ENCODE measurements at places on chromosomes 7 and 10.

DNA sequence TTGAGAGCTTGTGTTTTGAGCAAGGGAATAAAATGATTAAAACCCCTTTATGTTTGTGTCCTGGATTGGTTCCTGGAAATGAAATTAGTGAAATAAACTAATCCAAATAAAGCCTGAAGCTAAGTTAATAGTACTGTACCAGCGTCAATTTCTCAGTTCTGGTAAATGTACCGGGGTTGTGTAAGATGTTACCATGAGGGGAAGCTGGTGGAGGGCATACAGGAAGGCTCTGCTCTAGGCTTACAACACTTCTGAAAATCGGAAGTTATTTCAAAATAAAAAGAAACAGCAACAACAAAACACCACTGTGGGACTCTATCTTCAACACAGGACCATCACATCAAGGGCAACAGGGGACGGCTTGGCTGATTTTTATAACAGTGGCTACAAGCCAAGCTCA lies 257.0 kb downstream of the CREB5 start:
- no peak overlapping the region for H3K27ac ChIP-seq
- no peaks in the 10 kb centered on the region for H3K4me1 ChIP-seq
- no peak overlapping the region for H3K4me3 ChIP-seq
- no peaks in the 10 kb centered on the region for H3K27me3 ChIP-seq
- H3K36me3 ChIP-seq = no peaks in the 10 kb centered on the region

- H3K4me1 ChIP-seq = no peaks in the 10 kb centered on the region
- H3K36me3 ChIP-seq = no peaks in the 10 kb centered on the region
- H3K27ac ChIP-seq = no peak overlapping the region
- no peak overlapping the region for H3K4me3 ChIP-seq
- DNase-seq = no peak
Measured at GRCh38 chr7:14403587-14403986, 414.1 kb upstream of the ETV1 start.

DNA sequence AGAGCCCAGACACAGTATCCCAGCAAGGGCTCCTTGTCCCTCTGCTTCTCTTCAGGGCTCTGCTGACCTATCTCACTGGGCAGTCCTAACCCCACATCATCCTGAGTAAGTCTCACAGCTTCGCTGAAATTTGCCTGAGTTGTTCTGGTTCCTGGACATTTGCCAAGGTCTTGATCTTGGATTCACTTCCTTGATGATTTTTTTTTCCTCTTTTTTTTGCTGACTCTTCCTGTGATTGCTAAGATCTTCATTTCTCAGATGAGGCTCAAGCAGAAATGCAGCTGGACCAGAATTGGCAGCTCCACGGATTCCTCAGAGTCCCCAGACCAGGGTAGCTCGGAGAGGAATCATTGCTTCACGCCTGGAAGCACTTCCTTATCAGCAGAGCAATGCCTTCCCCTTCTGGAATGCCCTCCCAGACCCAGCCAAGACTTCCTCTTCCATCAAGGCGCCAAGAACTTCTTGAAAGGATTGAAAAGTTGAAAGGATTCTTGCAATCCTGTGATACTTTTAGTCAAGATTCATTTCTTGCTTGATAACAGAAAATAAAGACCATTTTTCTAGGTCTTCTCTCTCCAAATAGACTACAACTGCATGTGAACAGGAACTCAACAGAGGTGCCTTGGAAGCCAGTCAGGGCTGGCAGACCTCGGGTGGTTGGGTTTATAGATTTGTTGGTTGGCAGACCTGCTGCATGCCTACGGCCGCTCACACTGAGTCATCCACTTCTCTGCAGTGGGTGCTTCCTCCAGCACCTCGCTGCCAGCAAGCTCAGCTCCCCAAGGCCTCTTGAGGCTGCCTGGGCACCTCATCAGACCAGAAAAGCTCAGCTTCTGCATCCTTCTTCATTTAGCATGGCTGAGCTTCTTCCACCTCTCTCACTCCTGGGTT lies 8.8 kb upstream of the AFAP1L2 start:
- H3K4me3 ChIP-seq = no peak overlapping the region
- no peak for DNase-seq
- H3K36me3 ChIP-seq = no peaks in the 10 kb centered on the region
- H3K27ac ChIP-seq = peak overlapping the region; percentile 24

DNA sequence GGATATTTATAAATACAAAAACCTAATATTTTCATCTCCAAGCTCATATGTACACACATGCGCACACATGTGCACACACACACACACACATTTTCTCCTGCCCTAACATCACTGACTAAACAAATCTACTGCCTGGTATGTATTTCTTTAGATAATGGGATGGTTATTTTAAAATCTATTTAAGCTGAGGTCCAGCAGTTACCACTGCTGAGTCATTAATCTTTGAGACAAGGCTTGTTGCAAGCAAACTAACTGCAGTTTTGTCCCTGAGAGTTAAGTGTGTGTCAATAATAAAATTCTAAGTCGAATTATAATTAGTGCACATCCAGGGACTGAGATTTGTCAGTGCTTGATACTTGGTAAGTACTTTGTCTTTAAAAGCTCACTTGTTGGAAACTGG lies 135.1 kb downstream of the VPS50 start:
- H3K27ac ChIP-seq = no peak overlapping the region
- H3K36me3 ChIP-seq = no peaks in the 10 kb centered on the region
- no peak for DNase-seq
- no peaks in the 10 kb centered on the region for H3K27me3 ChIP-seq

GRCh38 chr10:48684463-48684791 lies 246 bp upstream of the WDFY4 start:
- peak overlapping the region; percentile 49 for H3K27ac ChIP-seq
- H3K4me3 ChIP-seq = no peak overlapping the region
- no peaks in the 10 kb centered on the region for H3K36me3 ChIP-seq
- no peaks in the 10 kb centered on the region for H3K27me3 ChIP-seq
- DNase-seq = no peak

DNA sequence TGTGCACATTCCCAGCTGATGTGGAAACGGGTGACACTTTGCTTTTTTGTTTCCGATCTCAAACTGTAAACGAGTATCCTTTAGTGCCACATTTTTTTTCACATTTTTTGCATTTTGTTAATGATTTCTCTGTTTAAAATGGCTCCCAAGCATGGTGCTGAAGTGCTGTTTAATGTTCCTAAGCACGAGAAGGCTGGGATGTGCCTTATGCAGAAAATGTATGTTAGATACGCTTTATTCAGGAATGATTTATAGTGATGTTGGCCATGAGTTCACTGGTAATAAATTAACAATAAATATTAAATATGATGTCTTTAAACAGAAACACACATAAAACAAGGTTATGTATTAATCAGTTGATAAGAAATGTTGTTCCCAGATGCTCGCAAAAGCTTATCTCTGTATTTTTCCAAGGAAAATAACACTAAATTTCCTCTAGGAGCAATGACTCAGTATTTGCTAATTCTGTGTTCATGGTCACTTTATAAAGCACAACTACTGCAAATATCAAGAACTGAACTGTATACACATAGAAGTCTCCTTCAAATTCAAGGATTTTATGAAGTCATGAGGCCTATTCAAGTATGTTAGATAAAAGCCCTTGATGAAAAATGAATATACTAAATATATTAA lies 305.9 kb upstream of the SMIM30 start:
- no peaks in the 10 kb centered on the region for H3K4me1 ChIP-seq
- no peak overlapping the region for H3K27ac ChIP-seq
- H3K36me3 ChIP-seq = no peaks in the 10 kb centered on the region

GRCh38 chr7:132723506-132724081 lies 147.3 kb upstream of the PLXNA4 start:
- no peaks in the 10 kb centered on the region for H3K27me3 ChIP-seq
- no peak overlapping the region for H3K4me3 ChIP-seq
- H3K36me3 ChIP-seq = no peaks in the 10 kb centered on the region
- DNase-seq = no peak
- no peaks in the 10 kb centered on the region for H3K4me1 ChIP-seq

GRCh38 chr10:74677951-74678350 lies 148.4 kb upstream of the KAT6B start:
- H3K27me3 ChIP-seq = no peaks in the 10 kb centered on the region
- no peak overlapping the region for H3K4me3 ChIP-seq
- no peaks in the 10 kb centered on the region for H3K4me1 ChIP-seq
- peaks cover 30% of the 10 kb centered on the region for H3K36me3 ChIP-seq
- no peak overlapping the region for H3K27ac ChIP-seq

- no peaks in the 10 kb centered on the region for H3K36me3 ChIP-seq
- H3K27me3 ChIP-seq = peaks cover 6% of the 10 kb centered on the region
- H3K27ac ChIP-seq = no peak overlapping the region
- DNase-seq = no peak
- H3K4me3 ChIP-seq = no peak overlapping the region
- no peaks in the 10 kb centered on the region for H3K4me1 ChIP-seq
Measured at GRCh38 chr7:131895541-131896164, 339.2 kb upstream of the PODXL start.

GRCh38 chr10:24575481-24576002 lies 148.1 kb downstream of the ARHGAP21 start:
- no peaks in the 10 kb centered on the region for H3K27me3 ChIP-seq
- DNase-seq = no peak
- no peak overlapping the region for H3K4me3 ChIP-seq
- H3K36me3 ChIP-seq = no peaks in the 10 kb centered on the region

DNA sequence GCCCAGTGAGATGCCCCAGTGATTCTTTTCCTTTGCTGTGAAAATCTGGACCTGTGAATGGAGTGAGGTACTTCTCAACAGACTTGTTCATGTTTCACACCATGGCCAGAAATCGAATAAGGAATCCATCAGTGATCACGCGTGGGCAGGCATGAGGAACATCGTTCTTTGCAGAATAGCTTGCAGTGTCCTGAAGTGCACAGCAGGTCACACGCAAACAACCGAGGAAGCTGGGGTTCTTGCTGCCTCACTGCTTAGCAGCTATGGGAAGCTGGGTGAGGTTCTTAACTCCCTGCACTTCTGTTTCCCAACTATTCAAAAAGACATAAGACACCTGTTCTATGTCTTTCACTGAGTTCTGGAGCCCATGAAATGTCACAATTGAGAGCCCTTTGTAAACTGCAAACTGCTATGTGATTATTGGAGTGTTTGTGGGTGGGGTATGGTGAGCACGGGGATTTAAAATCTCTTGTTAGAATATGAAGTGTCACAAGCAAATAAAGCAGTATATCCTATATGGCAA lies 253.4 kb downstream of the KIAA1217 start:
- H3K4me1 ChIP-seq = peaks cover 45% of the 10 kb centered on the region
- no peaks in the 10 kb centered on the region for H3K36me3 ChIP-seq
- H3K27ac ChIP-seq = no peak overlapping the region
- H3K4me3 ChIP-seq = no peak overlapping the region
- no peak for DNase-seq

DNA sequence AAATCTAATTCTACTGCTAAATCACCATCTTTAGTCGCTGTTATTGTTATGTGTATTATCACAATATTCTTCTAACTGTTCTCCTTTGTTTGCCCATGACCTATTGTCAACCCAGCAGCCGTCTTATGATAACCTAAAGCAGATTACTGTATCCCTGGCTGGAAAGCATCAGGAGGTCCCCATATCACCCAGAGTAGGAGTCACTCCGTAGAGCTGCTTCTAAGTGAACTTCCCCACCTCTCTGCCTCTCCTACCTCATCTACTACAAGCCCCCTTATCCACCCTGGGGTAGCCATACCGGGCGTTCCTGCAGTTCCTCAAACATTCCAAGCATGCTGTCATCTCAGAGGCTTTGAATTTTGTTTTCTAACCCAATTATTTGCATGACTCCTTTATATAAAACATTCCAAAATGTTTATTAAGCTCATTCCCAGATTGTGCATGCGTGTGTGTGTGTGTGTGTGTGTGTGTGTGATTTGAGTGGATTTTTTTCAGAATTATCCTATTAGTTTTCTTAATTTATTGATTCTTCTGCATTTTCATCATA lies 39.7 kb downstream of the POU6F2 start:
- no peaks in the 10 kb centered on the region for H3K27me3 ChIP-seq
- H3K4me1 ChIP-seq = no peaks in the 10 kb centered on the region
- no peak for DNase-seq
- H3K4me3 ChIP-seq = no peak overlapping the region

GRCh38 chr10:104049504-104050250 lies 36.0 kb downstream of the COL17A1 start:
- H3K4me1 ChIP-seq = peaks cover 5% of the 10 kb centered on the region
- DNase-seq = no peak
- H3K27me3 ChIP-seq = no peaks in the 10 kb centered on the region
- no peak overlapping the region for H3K27ac ChIP-seq
- H3K4me3 ChIP-seq = no peak overlapping the region

DNA sequence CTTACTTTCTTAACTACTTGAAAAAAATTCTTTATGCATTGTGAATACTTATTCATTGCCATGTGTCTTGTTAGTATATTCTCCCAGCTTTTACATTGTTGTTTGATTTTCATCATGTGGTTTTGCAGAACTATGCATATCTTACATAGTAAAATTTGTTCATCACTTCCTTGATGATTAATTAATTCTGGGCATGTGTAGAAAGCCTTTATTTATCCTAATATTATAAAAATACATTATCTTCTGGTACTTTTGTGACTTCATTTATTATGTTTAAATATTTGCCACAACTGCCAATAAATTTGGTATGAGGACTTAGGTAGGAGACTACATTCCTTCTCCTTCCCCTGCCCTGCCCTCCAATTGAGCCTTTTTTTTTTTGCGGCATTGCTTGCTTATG lies 166.0 kb upstream of the ZNF32 start:
- H3K27ac ChIP-seq = no peak overlapping the region
- no peak overlapping the region for H3K4me3 ChIP-seq
- no peaks in the 10 kb centered on the region for H3K36me3 ChIP-seq
- H3K27me3 ChIP-seq = no peaks in the 10 kb centered on the region
- DNase-seq = no peak

DNA sequence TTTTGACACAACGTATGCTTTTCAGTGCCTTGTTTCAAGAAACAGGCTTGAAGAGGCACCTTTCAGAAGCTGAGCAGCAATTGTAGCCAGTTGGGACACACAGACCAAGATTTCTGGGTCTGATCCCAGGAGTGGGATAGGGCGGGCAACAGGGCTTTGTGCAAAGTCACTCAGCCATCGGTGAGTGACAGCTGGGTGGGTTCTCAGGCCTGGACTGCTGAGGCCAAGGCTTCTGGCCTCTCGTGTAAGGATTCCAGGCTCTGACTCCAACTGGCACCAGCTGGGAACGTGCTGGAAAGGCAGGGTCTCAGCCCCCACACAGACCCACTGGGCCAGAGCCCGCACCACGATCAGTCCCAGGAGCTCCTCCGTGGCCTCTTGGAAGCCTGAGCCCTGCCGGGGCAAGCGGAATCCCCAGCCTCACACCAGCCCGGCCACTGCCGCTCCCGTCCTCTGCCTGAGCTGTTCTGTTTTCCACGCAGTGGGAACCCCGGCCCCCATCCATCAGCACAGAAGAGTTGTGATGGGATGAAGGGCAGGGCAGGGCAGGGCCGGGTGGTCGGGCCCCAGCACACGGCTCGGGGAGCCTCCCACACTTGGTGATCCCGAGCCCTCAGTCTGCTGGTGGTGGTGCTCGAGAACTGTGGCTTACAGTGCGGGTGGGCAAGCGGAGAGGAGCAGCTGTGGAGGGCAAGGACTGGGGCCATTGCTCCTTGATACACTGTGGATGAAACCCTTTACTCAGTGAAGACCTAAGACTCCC lies 46.8 kb downstream of the VIPR2 start:
- H3K36me3 ChIP-seq = no peaks in the 10 kb centered on the region
- peak; percentile 69 for DNase-seq
- H3K4me1 ChIP-seq = no peaks in the 10 kb centered on the region
- peaks cover 3% of the 10 kb centered on the region for H3K27me3 ChIP-seq
- H3K4me3 ChIP-seq = no peak overlapping the region
- peak overlapping the region; percentile 20 for H3K27ac ChIP-seq
